ENCODE measurements at places on chromosomes 11 and 22.

DNA sequence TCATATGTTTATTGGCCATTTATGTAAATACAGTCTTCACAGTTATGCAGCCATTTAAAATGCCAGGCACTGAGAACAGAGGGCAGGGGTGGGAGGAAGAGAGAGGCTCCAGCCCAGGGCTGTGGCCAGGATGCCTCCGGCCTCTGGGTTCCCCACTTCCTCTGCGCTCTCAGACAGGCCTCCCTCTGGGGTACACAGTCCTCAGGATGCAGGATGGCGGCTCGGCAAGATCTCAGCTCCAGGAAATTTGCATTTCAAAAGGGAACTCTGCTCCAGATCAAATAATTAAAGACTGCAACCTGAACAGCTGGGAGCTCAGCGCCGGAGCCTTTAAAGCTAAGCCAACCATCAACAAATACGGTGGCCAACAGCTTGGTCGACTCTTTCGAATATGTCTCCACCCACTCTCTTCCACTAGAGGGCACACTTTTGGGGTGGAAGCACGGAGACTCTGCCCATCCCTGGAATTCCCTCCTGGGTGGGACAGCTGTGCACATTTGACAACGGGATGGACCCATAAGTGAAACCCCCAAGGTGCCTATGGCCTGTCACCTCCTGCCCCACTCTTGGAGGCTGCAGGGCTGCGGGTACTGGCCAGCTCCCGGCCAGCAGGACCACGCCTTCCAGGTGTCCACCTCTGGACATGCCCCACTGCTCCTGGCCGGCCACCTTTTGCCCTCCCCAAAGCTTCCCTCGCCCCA lies 1044.7 kb downstream of the BRD1 start:
- no peak for DNase-seq

GRCh38 chr22:47139013-47139789 lies 376.8 kb downstream of the TBC1D22A start:
- no peak for DNase-seq

GRCh38 chr11:65576867-65577755 lies 1.3 kb downstream of the EHBP1L1 start:
- peak; percentile 52 for DNase-seq

DNA sequence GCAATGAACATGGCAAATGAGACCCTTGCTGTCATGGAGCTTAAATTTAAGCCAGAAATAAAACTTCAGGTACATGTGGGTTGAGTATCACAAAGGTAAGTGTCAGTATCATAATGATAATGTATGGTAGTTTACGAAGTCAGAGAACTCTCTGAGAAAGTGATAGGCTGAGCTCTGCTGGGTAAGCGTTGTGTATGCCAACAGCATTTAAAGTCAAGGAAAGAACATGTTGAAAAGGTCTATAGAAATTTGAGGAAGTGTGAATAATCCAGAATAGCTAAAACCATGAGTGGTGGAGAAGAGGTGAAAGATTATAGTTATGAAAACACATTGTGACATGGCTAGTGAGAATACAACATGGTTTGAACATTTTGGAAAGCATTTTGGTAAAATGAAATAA lies 17.4 kb upstream of the CTSC start:
- DNase-seq: no peak

DNA sequence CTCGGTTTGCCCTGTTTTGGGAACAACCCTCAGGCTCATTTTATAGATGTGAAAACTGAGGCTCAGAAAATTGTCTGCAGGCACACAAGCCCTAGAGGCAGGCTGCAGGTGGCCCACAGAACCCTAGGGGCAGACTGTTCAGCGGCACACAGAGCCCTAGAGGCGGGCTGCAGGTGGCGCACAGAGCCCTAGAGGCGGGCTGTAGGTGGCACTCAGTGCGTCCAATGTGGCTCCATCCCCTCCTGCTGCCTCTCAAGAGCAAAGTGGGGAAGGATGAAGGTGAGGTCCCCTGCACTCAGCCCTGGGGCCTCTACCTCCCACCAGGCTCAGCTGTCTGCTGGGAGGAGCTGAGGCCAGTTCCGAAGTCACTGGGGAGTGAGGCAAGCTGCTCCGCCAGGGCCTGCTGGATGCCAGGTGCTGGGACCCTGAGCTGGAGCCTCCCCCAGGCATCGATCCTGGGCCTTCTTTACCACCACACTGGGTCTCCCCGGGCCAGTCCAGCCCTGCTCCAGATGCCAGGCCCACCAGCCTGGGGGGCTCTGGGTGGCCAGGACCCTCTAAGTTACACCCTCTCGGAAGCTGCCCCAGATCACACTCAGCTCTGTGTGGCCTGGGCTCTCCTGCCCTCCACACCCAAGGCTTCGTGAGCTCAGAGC lies 2.3 kb downstream of the ACY3 start:
- DNase-seq: no peak

DNA sequence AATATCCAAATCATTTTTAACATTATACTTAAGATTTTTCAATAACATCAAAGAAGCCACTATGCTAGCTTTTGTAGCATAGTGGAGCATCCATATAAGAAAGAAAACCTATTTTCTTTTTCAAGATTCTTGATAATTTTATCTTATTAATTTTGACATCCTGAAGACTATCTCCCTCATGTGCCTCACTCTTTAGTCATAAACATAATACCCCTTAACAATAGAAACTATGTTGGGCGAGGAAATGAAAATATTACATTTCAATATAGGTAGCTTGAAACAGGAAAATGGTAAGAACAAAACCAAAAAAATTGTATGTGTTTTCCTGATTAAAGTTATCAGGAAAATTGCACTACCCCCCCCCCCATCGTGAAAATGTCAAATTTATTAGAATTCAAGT lies 40.1 kb downstream of the ELMOD1 start:
- no peak for DNase-seq

GRCh38 chr11:115918576-115918975 lies 414.4 kb upstream of the CADM1 start:
- peak; percentile 48 for DNase-seq

DNA sequence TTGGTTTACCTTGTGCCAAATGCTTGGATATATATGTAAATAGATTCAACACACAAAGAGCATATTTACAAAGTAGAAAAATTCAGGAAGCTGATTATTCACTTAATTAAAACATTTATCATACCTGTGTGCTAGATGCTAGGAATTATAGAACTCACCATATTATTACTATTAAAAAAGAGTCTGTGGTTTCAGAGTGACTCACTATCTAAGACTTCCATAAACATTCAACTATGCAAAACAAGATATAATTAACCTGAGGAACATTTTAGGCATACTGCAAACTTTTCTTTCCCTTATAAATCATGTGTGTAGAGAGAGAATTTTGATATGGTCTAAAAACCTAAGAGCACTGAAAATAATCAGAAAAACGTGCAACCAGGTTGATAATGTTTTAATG lies 27.3 kb downstream of the CTSC start:
- no peak for DNase-seq

GRCh38 chr11:84250834-84251613 lies 964.9 kb upstream of the CCDC90B start:
- no peak for DNase-seq

GRCh38 chr11:115929618-115930129 lies 425.5 kb upstream of the CADM1 start:
- DNase-seq: peak; percentile 69

- DNase-seq: no peak
Measured at GRCh38 chr11:121426476-121427399, 25.4 kb upstream of the SORL1 start.

GRCh38 chr11:76167590-76167989 lies 38.7 kb downstream of the WNT11 start:
- no peak for DNase-seq

- no peak for DNase-seq
Measured at GRCh38 chr22:43432883-43433415, 21.1 kb downstream of the MPPED1 start.

GRCh38 chr11:68206211-68206610 lies 6.9 kb downstream of the KMT5B start:
- DNase-seq: peak; percentile 53

GRCh38 chr11:32892355-32893092 lies at the start of gene QSER1:
Gene QSER1, plus strand, starts transcription at chr11:32892811. Its CDS starts 315 bp downstream, at chr11:32893126.
- peak; percentile 67 for DNase-seq

- peak; percentile 75 for DNase-seq
Measured at GRCh38 chr22:19909350-19910179, 32.0 kb upstream of the COMT start.

DNA sequence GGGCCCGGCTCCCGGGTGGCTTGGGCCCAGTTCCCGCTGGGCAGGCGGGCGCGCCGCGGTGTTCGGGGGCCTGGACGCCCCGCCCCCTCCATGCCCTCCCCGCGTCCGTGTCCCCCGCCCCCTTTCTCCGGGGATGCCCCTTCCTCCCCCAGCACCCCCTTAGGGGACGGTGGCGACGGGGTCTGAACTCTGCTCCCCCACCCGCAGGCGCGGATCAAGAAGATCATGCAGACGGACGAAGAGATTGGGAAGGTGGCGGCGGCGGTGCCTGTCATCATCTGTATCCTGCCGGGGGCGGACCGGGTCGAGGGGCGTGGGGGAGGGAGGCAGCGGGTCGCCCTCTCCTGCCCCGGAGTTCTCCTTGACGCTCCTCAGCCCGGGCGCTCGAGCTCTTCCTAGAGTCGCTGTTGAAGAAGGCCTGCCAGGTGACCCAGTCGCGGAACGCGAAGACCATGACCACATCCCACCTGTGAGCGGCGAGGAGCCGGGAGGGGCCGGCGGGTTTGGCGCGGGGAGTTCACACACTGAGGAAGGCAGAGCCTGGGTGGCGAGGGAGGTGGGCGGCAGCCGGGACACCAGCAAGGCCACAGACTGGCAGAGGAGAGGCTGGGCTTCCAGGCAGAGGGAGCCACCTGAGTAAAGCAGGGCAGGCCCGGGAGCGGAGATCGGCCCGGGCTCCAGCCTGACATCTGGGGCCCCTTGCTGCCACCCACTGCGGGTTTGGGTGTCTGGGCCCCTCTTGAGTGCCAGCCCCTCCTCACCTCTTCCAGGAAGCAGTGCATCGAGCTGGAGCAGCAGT lies 546 bp downstream of the DRAP1 start:
- DNase-seq: no peak

DNA sequence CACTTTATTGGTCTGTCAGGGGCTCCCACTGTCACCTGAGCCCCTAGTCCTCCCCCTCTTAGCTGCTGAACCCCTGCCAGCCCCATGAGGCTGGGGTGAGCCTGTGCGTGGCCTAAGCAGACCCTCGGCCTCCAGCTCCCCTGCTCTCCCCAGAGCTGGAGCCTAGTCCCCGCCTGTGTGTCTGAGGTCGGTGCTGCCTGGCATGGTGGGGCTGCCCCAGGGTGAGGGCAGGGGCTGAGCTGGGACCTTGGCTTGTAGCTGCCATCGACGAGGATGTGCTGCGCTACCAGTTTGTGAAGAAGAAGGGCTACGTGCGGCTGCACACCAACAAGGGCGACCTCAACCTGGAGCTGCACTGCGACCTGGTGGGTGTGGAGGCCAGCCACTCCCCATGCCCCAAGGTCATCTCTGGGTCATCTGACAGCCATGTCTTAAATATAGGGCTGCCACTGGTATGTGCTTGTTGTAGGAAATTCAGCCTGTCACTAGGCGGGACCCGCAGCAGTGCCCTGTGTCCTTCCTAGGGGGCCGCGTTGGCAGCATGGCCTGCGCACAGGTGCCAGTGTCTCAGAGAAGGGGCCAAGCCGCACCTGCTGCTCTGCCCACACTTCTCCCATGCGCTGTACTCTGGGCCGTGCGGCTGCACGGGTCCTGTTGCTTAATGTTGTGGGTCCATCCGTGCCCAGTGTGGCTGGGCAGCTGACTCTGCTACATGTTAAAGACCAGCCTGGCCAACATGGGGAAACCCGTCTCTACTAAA lies 21.0 kb downstream of the PPIL2 start:
- no peak for DNase-seq

DNA sequence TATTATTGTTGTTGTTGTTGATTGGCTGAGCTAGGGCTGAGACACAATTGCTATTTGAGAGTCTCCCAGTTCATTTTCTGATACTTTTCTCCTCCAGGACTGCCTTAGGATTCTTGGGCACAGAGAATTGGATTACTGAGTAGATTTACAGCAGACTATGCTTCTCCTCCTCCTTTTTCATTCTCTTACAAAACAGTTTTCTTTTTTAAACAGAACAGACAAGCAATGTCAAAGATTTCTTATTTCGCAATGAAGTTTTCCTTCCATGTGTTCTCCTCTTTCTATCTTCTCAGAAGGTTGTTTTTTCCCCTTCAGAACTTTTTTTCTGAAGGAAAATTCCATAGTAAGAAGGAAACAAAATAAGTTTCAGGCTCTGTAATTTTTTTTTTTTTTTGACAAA lies 19.8 kb upstream of the TIMP3 start:
- DNase-seq: no peak

GRCh38 chr11:118171269-118172062 lies 5.0 kb downstream of the SCN2B start:
- DNase-seq: peak; percentile 50

DNA sequence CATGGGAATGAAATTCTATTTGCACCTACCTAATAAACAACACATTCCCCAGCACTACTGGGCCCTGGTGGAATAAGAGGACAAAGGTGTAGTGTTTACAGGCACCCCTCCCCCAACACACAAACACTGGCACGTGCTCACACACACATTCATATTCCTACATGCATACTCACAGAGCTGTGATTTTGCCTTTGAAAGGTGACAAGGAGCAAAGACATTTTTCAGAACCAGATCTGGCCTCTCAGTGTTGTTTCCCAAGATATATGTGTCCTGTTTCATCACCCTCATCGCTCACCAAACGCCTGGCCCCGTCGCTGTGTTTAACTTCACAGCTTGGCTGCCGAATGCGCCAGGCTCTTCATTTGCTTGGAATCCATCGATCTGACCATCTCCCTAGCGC lies 292.6 kb downstream of the NTM start:
- DNase-seq: no peak

GRCh38 chr11:67286621-67287333 lies 2.3 kb upstream of the ANKRD13D start:
- no peak for DNase-seq

DNA sequence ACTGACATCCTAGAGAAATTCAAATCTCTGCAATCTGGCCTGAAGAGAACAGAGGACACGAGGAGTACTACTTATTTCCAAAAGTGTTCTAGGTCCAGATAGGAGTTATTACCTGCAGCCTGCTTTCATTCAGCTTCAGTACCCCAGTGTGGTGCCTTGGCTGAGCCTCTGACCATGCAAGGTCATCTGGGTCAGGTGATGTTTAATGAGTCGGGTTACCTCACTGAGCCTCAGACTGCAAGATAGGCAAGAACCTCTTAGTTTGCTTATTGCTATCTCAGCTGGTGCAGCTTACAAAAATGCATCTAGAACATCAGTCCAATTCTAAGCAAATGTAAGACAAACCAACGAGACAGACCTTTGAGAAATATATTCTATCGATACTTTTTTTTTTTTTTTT lies 9.5 kb upstream of the NF2 start:
- DNase-seq: no peak

GRCh38 chr11:71450939-71451338 lies 2.1 kb upstream of the NADSYN1 start:
- DNase-seq: no peak
